Activated T-cell treated with anti-CD3 and anti-CD28 coated beads, Interleukin-2, amount 50 U/mL, for 72 hours (primary cell): ENCODE measurements at places on chromosomes 1 and 21. TPM values are rescaled to one million over a fixed set of nuclear protein-coding genes. Genes with fewer than 3 reads are reported as not detected.

DNA sequence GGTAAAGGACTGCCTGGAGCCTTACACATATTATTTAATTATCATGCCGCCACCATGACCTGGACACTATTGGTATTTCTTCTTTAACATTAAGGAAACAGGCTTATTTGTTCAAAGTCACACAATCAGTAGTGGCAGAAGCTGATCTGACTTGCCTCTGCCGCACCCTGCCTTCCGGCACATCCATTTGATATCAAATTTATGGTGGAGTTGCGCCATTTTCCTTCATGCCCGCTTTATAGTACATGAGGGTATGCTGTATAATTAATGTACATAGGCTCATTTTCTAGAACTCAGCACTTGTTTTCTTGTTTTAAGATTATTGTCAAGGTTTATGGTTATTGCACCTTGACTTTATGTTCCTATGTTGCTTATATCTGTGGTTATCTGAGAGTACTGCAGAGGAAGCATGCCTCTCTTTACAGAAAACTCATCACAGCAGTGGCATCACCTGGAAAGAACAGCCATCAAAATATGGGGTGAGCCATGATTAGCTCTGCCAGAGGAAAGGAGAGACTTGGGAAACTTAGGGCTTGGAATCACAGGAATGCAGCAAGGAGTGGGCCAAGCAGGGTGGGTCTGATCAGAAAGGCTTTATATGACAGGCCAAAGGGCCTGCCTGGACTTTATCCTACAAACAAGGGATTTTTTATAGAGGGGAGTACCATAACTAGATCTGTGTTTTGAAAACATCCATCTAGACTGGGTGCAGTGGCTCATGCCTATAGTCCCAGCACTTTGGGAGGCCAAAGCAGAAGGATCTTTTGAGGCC is 72.2 kb upstream of the GJB5 start:
- H3K4me3 ChIP-seq = no peak overlapping the region
- H3K36me3 ChIP-seq = no peaks in the 10 kb centered on the region
- peaks cover 11% of the 10 kb centered on the region for H3K4me1 ChIP-seq

DNA sequence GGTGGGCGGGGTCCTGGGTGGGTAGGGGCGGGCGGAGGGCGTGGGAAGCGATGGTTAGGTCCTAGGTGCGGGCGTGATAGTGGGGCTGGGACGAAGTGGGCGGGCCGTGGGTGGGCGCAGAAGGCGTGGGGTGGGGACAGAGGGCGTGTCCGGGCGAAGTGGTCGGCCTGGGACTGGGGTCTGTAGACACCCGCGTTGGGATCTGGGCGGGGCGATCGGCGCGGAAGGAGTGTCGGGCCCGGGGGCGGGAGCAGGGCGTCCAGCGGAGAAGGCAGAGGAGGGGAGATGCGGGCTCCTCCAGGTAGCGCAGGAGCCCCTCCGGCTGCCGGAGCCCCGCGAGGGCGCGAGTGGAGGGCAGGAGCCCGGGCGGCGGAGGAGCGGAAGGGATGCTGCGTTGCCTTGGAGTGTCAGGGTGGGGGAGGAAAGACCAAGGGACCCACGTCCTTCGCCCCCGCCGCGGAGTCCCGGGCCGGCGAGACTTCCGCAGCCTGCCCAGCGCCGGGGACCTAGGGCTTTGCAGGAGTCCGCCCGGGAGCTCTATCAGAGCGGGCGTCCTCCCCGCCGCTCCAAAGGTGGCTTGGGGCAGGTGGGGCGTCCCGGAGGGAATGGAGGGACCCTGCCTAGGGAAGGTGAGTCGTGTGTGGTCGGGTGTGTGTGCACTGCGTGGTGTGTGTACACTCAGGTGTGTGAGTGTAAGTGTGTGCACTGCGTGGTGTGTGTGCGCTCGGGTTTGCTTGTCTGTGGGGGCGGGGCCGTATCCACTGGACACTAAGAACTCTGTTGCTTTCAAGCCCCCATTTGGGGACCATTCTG is 27.0 kb upstream of the PRSS38 start:
- H3K36me3 ChIP-seq = no peaks in the 10 kb centered on the region
- H3K4me3 ChIP-seq = peak overlapping the region; percentile 84
- H3K27ac ChIP-seq = no peak overlapping the region
- H3K27me3 ChIP-seq = no peaks in the 10 kb centered on the region
- H3K4me1 ChIP-seq = peaks cover 6% of the 10 kb centered on the region

- no peaks in the 10 kb centered on the region for H3K36me3 ChIP-seq
- no peak overlapping the region for H3K4me3 ChIP-seq
- no peak overlapping the region for H3K27ac ChIP-seq
These were observed 85.0 kb downstream of the NUF2 start for GRCh38 chr1:163406772-163407171.

- DNase-seq = peak; percentile 4
- H3K27me3 ChIP-seq = no peaks in the 10 kb centered on the region
- no peak overlapping the region for H3K4me3 ChIP-seq
- no peaks in the 10 kb centered on the region for H3K36me3 ChIP-seq
These were observed 122.5 kb downstream of the ATG4C start for GRCh38 chr1:62906428-62906886.

GRCh38 chr1:207956986-207957385 is 46.1 kb upstream of the CD34 start:
- no peak overlapping the region for H3K4me3 ChIP-seq
- no peaks in the 10 kb centered on the region for H3K4me1 ChIP-seq
- H3K36me3 ChIP-seq = no peaks in the 10 kb centered on the region
- H3K27me3 ChIP-seq = peaks cover 62% of the 10 kb centered on the region

The PIGM gene
- 4.6 TPM for total RNA-seq

The DFFB gene
- total RNA-seq = 8.6 TPM
